Right ventricle myocardium inferior (tissue), 1 donor: ENCODE measurements at places on chromosomes 3 and 15. TPM values are rescaled to one million over a fixed set of nuclear protein-coding genes. Genes with fewer than 3 reads are reported as not detected.

DNA sequence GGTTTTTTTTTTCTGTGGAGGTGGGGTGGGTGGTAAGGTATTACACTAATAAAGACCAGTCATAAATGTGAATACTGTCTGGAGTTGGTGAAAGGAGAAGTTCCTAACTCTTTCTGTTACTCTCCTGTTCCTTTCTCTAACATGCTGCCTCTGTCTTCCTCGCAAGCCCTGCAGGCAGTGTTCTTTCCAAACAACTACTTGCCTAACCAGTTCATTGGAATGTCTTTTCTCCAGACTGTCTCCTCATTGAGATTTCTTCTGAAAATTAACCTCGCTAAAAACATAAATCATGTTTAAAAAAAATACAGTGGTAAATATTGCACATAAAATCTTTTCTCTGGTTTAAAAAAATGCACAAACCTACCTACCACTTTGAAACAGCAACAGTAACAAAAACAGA is 135.2 kb downstream of the TP63 start:
- no peak for DNase-seq

DNA sequence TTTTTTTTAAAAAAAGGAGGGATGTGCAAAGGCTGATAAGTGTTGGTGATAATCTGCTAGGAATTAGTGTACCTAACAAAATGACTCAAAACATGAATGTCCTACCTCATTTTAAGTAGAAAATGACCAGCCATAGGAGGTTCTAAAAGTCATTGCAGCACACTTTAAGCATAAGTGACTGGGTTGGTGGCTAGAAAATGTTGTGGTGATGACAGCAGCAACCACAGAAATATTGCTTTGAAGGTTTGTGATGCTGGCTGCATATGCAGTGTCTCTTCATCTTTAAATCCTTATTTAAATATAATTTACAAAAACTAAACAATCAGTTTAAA is 55.2 kb downstream of the CMSS1 start:
- no peak for DNase-seq

Gene FOXL2NB
- total RNA-seq: not detected

DNA sequence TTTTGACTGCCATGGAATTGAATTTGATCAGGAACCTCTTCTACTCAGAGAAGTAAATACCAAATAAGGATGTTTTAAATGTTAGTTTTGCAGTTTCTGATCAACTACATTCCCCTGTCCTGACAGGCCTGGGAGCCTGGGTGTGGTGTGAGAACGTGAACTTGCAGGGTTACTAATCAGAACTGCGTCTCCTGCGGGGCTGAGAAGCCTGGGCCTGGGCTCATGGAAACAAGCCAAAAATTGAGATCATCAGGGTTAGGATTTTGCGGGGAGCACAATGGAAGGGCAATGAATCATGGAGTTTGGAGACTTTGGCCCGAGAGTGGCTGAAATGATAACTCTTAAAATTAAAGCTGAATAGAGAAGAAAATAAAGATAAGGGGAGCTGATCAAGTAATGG is 47.8 kb upstream of the C3orf70 start:
- DNase-seq: no peak

GRCh38 chr3:37993460-37993819 is 2.9 kb downstream of the VILL start:
- no peak for DNase-seq

GRCh38 chr3:48563382-48563918 is at the start of gene UCN2:
UCN2 (minus strand) TSS chr3:48563781; CDS start chr3:48563124, 657 bp downstream.
- no peak for DNase-seq

- no peak for DNase-seq
These were observed 3.2 kb downstream of the AKAP13 start for GRCh38 chr15:85383470-85384148.

GRCh38 chr3:71051893-71052687 is 531.4 kb downstream of the FOXP1 start:
- DNase-seq: no peak

- peak; percentile 93 for DNase-seq
These were observed 2.6 kb downstream of the GNAI2 start for GRCh38 chr3:50238549-50239026.

DNA sequence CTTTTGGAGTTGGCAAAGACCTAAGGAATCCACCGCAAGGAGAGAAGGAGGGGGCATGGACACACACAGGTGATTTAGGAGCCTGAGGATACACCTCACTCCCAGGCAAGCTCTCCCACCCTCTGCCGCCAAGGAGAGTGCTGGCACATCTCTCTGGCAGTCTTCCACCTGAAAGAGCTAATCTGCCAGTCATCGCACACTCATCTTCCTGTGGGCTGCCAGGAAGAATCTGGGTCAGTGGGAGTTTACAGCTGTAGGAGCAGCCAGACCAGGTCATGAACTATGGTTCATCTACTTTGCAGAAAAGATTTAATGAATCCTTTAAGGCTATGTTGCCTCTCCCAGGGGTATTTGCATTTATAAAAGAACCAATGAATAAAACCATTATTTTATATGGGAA is 170.6 kb upstream of the TSC22D2 start:
- DNase-seq: no peak

DNA sequence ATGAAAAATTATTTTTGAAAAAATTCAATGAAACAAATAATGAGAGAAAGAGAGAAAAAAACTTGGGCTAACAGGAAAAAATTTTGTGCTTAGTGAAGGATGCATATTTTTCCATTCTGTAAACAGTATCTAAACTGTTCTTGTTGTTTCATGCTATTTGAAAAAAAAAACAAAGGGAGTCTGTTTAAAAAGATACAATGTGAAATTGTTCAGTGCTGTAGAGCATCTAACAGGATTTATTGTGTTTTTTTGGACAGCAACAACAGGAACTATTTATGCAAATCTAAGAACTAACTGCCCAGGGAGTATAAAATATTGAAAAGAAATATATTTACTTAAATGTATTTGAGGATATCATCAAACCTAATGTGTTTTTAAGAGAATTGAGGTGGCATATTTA is 55.1 kb downstream of the PEX5L start:
- no peak for DNase-seq

GRCh38 chr15:58523634-58524033 is 91.8 kb downstream of the LIPC start:
- DNase-seq: no peak

Gene ARGFX
- total RNA-seq: not detected

DNA sequence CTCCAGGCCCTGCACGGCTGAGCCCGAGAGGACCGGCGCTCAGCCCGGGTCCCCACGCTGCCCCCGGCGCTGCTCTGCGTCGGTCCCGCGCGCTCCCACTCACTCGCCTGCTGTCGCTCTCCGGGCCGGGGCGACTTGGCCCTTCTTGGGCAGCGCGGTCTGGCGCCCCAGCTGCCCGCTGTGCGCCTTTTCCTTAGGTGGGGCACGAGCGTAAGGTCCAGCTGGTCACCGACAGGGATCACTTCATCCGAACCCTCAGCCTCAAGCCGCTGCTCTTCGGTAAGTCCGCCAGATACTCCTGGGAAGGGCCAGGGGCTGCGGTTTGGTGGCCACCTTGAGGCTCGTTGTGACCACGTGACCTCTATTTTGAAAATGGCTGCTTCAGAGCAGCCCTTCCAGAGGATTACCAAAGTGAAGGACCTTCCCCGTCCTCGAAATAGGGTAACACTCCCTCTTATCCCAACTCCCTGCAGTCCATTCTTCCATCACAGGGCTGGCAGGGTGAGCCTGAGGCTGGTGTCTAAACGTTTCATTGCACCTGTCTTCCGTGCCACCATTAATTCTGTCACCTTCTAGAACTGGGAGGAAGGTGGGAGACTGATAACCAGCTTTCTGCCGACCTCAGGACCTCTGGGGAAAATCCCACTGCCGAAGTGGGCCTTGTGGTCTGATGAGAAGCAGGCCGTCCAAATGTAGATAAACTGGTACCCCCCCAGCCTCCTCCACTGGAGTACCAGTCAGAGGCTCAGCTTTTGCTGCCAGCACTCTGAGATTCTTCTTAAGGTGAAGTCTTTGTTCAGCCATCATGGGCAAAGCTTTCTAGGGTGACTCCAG is 812 bp downstream of the P4HTM start:
- DNase-seq: no peak

- peak; percentile 41 for DNase-seq
These were observed 118.2 kb upstream of the ALDH1A3 start for GRCh38 chr15:100761290-100761935.

DNA sequence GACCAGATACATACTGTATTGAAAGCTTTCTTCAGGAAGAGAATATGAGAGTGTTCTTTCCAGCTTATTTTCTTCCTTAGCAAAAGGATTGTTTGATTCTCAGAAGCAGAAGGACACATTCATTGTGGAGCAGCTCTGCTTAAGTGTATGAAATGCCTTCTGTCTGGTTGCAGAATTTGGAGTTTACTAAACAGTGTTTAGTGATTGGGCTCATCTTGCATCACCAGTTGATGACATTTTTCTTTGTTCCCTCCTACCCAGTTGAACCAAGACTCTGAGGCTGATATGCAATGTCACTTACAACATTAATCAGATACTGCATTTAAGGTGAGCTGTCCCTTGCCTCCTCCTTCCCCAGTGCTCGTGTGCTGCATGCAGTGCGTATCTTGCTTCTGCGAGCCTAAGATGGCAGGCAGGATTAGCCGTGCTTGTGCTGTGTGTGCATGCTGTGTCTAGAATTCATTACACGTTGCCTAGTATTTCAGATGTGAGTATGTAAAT is 18.4 kb downstream of the ZBTB38 start:
- DNase-seq: no peak
